CD4-positive, alpha-beta memory T cell (primary cell): ENCODE measurements at places on chromosomes 1 and 21. TPM values are rescaled to one million over a fixed set of nuclear protein-coding genes. Genes with fewer than 3 reads are reported as not detected.

DNA sequence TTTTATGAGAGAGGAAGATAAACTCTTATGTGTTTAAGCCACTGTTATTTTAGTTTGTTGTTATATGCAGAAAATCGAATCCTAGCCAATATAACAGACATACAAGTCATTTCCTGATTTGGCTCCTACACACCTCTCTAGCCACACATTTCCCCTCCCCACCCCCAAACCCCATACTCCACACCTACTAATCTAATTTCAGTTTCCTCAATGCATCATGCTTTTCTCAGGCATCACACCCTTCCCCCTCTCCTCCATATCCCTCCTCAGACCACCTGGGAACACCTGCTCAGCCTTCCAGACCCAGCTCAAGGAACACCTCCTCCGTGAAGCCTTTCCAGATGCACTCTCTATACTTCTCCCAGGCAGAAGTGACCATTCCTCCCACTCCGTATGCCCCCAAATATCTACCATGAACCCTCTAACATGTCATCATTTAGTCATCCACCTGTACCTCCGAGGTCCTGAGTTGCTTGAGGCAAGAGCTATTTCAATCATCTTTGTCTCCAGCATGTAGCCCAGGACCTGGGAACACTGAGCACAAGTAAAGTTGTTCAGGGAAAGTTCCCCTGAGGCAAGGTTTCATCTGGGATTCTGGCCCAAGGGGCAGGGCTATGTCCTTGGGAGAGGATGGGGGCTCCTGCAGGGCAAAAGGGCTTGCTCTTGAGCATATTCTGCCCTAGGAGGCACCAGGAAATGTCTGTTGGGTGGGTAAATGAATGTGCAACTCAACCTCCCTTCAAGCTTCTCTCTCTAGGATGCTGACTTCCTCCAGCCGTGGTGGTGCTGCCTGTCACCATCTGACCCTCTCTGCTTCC, 126.8 kb downstream of the HIVEP3 start:
- DNase-seq: no peak

- DNase-seq: no peak
These were observed 163.1 kb downstream of the PGBD5 start for GRCh38 chr1:230262867-230263567.

- DNase-seq: no peak
These were observed 89.0 kb downstream of the TIAM1 start for GRCh38 chr21:31255036-31255435.

- DNase-seq: no peak
These were observed 32.2 kb upstream of the ZNF326 start for GRCh38 chr1:89962742-89963075.

DNA sequence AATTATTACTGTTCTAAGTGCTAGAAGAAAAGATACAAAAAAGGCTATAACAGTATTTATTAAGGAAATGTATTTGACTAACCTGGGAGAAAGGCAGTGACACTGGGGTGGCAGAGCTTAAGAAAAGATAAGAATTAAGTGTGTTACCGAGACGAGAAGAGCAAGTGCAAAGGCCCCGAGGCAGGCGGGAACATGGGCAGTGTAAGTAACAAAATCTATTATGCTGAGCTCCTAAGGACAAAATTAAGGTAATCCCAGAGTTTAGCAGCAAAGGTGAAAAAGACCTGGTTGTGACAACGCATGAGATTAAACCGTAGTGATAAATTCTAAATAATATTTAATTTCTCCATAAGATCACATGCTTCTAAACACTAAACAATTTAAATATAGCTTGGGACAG, 167.6 kb downstream of the RERE start:
- no peak for DNase-seq

- DNase-seq: no peak
These were observed 967.8 kb upstream of the NCAM2 start for GRCh38 chr21:20030390-20030789.

- DNase-seq: no peak
These were observed 125.9 kb downstream of the RIPK4 start for GRCh38 chr21:41640748-41641509.

DNA sequence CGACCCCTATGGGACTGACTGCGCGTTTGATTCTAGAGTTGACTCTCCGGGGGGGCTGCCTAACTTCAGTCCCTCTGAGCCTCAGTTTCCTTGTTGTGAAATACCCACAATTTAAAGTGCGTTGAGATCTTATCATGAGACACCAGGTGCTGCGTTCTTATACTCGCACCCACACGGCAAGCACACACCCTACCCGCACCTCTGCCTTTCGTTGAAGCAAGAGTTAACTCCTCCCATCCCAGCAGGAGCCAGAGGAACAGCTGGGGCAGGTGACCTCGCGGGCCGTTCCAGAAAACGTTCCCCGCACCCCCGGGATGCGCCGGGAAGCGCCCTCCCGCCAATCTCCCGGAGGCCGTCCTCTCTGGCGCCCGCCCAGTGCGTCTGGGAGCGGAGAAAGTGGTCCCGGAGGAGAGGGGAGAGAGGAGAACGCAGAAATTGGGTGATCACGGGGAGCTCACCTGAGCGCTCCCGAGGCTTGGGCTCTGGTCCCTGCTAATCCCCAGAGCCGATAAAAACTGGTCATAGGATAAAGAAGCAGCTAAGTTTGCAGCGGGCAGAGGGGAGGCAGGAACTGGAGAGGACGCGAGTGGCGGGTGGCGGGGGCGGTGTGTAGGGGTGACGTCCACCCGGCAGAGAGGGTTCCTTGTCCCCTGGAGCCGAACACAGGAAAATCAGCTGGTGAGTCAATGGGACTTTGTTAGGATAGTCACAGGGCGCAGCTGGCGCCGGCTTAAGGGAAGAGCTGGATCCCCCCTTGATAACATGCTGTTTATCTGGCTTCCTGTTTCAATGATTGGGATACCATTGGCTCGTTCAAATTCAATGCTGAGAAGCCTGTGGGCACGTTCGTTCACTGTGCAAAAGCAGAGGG, 869 bp downstream of the NAV1 start:
- DNase-seq: no peak

- DNase-seq: no peak
These were observed 401.5 kb downstream of the VAV3 start for GRCh38 chr1:107563441-107563840.

DNA sequence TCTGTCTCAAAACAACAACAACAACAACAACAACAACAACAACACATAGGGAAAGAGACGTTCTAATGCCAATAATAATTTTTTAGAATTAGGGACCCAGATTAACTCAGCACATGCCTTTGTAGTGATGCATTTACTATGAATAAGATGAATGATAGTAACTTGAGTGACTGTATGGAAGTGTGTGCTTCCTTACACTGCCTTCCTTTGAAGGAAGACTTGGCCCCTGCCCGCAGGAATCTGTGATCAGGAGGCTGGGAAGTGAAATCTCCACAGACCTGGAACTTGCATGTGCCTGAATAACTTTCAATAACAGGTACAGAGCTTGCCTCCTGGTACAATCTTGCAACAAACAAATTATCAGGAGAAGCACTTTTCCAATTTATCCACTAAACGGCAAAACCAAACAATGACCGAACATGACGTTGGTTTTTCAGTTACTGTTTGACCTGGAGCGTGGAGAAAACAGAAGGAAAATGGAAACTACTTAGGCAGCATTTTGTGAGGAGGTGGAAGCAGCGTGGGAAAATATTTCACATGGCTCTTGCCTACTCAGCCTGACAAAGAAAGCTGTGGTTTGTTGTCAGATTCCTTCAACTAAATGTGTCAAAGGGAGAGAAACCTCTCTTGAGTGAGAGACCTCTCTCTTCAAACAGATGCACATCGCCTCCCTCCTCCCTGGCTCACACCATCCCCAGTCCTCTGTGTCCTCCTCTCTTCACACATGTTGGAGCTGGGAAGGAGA, 10.1 kb upstream of the ABCA4 start:
- no peak for DNase-seq

DNA sequence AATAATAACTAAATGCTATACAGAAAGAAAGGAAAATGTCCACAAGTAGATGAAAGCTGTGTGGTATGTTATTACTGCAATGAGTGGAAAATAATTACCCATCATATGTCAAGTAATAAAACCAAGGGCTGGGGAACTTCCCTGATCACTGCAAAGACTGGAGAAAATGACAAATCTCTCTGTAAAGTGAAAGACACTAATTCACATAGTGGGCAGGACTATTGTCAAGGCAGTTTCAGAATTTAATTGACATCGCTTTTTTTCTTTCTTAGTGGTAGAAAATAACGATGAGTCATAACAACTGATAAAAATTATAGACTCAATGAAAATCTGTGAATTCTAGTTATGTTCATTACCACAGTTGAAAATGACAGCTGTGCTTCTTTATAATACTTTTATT, 153.7 kb upstream of the ST6GALNAC5 start:
- no peak for DNase-seq

GRCh38 chr21:35102488-35103371, 53.6 kb upstream of the RUNX1 start:
- peak; percentile 49 for DNase-seq

- no peak for DNase-seq
These were observed 1.2 kb upstream of the TSPAN2 start for GRCh38 chr1:115090540-115090939.

L1TD1 gene
- polyA plus RNA-seq: not detected

AGMAT gene
- polyA plus RNA-seq: 7.1 TPM

RGS13 gene
- polyA plus RNA-seq: not detected

TMPRSS3 gene
- 4.5 TPM for polyA plus RNA-seq

SPATA1 gene
- not detected for polyA plus RNA-seq

FCRL4 gene
- polyA plus RNA-seq: not detected

HSD11B1 gene
- 5.6 TPM for polyA plus RNA-seq

ZNF683 gene
- 0.63 TPM for polyA plus RNA-seq
